ENCODE measurements at places on chromosomes 4 and X.

GRCh38 chrX:150192816-150193215 lies 170.3 kb upstream of the MAMLD1 start:
- DNase-seq: no peak

DNA sequence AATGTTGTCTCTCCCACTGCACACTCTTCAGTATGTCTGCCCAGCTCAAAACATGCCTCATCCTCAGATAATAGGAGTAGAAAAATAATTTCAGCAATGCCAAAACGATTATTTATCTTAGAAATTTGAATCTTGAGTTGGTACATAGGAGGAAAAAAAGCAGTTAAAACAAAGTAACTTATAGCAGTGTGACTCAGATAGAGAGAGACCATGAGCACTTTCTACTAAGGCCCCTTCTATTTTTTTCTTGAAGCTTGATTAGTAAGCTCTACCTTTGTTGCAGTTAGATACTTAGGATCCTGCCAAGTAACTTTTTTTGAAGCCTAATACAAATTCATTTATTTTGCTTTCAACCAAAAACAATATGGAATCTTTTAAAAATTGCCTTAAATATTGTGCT lies 212.3 kb downstream of the MAD2L1 start:
- DNase-seq: no peak

DNA sequence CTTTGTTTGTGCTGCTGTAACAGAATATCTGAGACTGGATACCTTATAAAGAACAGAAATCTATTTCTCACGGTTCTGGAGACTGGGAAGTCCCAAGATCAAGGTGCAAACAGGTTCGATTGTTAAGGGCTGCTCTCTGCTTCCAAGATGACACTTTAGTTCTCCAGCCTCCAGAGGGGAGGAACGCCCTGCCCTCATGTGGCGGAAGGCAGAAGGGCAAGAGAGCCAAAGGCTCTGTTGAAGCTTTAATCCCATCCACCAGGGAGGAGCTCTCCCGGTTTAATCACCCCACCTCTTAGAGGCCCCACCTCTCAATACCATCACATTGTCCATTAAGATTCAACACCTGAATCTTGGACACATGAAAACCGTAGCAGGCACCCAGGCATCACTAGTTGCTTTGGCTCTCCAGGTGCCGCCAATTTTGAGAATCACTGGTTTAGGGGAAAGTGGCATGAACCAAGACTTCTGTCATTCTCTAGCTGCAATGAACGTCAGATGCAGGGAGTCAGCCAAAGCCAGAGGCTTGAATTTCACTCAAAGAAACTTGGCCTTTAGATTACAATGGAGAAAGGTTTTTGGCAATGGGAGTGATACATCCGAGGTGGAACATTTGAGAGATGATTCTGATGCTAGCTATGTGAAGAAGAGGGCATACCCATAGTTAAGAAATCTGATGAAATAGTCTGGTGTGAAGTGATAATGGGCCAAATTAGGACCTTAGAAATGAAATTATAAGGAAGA lies 15.7 kb downstream of the FHL1 start:
- no peak for DNase-seq

DNA sequence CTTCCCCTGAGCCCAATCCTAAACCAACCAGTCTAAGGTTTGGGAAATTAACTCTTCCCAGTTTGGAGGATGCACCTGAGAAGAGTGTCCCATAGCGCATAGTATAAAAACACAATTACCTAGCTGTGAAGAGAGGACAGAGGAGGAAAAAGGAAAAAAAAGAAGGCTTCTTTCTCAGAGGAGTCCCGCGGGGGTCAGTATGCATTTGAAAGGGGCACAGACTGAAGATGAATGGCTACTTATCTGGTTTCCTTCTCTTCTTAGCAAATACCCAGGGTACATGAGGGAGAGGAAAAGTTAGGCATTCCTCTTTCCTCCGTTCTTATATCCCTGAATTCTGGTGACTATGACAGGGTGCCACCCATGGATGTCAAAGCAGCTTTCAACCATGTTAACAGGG lies 96.9 kb downstream of the TMEM47 start:
- DNase-seq: no peak

DNA sequence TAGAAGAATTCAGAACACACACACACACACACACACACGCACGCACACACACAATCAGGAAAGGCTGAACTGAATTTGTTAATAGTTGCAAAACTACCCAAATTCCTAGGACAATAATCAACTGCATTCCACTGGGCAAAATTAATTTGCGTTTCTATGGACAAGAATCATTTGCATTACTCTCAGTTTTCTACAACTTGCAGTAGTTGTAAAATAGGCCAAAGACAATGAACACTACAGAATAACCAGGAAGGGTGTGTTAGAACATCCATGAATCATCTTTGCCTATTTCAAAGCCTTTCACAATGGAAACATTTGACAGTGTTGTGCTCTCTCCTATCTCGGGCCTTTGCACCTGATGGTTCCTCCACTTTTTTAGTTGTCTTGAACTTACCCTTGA lies 77.1 kb upstream of the IGFBP7 start:
- no peak for DNase-seq

- DNase-seq: no peak
Measured at GRCh38 chr4:53886090-53886489, 178.3 kb downstream of the CHIC2 start.

DNA sequence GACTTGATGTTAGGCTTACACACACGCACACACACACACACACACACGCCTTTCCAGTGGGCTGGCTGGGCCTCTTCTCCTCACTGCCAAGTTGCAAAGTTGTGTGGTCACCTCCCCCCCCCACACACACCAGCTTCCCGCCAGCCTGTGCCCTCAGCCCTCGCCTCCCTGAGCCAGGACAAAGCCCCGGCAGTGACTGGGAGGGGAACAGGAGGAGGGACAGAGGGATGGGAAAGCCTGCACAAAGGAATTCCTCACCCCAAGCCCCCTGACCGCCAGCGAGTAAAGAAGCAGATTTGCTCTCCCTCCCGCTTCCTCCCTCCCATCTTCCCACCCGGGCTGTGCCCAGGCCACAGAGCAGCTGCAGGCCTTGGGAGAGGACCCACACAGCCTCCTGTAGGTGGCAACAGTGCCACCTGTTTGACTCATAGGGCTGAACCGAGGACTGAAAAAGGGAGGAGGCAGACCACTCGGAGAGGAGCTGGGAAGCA lies at the start of gene GDPD2:
GDPD2 (plus strand) TSS at position 464 of the 491 bp plus-strand sequence. CDS start 1,671 bp downstream, outside the sequence.
- no peak for DNase-seq

- DNase-seq: no peak
Measured at GRCh38 chr4:109406337-109406931, 27.2 kb upstream of the SEC24B start.

Data from activated CD8-positive, alpha-beta memory T cell treated with anti-CD3 and anti-CD28 coated beads for 1 hour (primary cell).